ENCODE measurements at places on chromosomes 13 and 19. TPM values are rescaled to one million over a fixed set of nuclear protein-coding genes. Genes with fewer than 3 reads are reported as not detected.
A peak's percentile ranks its signal among the peaks of the same experiment; 100 is the strongest.

GRCh38 chr19:1754636-1755466 is 1.5 kb downstream of the ONECUT3 start:
- H3K4me1 ChIP-seq: no peaks in the 10 kb centered on the region
- no peak for DNase-seq
- no peak overlapping the region for H3K4me3 ChIP-seq
- H3K27me3 ChIP-seq: peaks cover 87% of the 10 kb centered on the region
- no peaks in the 10 kb centered on the region for H3K36me3 ChIP-seq

DNA sequence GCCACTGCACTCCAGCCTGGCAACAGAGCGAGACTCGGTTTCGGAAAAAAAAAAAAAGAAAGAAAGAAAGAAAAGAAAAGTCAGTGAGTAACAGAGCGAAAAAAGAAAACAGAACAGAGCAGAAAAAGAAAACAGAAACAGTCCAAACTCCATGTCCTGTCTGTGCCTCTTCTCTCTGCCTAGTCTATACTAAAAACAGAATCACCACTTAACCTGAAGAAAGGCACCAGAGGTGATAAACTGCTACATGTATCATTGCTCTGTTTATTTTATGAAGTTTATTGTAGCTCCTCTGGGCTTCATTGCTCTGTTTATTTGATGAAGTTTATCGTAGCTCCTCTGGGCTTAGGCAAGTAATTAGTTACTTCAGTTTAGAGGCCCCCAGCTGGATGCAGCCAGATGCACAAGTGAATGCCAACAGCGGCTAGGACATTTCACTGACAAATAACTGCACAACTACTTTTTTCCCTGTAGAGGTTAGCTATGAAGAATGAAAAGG is 39.2 kb downstream of the TBC1D4 start:
- no peaks in the 10 kb centered on the region for H3K27me3 ChIP-seq
- no peak overlapping the region for H3K27ac ChIP-seq
- DNase-seq: no peak
- H3K4me1 ChIP-seq: peaks cover 73% of the 10 kb centered on the region
- H3K36me3 ChIP-seq: no peaks in the 10 kb centered on the region
- H3K4me3 ChIP-seq: no peak overlapping the region

DNA sequence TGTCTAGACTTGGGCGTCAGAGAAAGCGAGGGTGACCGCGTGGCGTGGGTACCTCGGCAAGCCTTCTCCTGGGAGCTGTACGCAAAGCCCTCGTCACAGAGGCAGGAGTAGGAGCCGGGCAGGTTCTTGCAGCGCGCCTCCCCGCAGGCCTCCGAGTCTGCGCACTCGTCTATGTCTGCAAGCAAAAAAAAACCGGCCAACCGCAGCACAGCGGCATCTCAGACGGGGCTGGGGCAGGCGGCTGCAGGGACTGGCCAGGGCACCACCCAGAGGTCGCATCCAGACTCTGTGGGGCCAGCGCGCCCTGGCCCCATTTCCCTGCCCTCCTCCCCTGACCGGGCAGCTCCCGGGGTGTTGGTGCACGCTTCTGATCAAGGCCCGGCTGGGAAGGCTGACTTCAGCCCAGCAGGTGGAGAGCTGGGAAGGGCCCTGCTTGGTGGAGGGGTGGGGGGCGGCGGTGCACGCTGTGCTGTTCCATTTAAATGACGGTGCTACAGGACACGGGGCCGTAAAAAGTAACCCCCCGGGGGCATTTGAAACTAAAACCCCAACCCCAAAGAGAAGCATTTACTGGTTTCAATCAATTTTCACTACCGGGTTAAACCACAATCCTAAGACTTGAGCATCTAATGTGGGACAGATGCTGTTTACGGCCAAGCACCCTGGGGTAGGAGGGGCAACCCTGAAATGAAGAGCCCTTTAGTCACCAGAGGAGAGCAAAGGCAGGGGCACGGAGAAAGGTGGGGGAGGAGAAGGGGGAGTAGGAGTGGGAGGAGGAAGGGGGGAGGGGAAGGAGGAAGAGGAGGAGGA is 28.2 kb downstream of the GAS6 start:
- DNase-seq: no peak
- no peak overlapping the region for H3K27ac ChIP-seq
- peaks cover 22% of the 10 kb centered on the region for H3K4me1 ChIP-seq
- H3K27me3 ChIP-seq: no peaks in the 10 kb centered on the region
- H3K36me3 ChIP-seq: peaks cover 3% of the 10 kb centered on the region

DNA sequence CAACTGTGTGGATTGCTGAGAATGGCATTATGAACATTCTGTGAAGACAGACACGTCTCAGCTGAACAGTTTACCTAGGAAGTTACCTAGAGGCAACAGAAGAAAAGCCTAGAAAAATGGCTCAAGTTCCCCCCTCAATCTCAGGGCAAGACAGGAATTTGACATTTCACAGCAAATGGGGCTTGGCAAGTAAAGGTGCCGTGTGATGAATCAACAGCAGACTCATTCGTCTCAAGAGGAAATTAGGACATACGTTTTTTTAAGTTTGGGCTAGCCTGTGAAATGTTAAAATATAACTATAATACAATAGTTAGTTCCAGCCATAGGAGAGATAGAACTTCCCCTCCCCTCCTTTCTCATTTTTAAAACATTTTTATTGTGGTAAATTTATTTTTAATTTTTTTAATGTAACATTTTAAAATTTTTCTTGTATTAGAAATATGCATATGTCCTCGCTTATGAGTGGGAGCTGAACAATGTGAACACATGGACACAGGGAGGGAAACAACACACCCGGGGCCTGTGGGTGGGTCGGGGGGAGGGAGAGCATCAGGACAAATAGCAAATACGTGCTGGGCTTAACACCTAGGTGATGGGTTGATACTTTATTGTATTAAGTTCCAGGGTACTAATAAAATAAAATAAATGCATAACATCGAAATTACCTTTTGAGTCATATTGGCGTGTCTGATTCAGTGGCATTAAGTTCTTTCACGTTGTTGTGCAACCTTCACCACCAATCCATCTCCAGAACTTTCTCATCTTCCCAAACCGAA is 116.0 kb downstream of the COL4A2 start:
- no peak overlapping the region for H3K27ac ChIP-seq
- H3K4me3 ChIP-seq: no peak overlapping the region
- H3K4me1 ChIP-seq: peaks cover 1% of the 10 kb centered on the region
- H3K27me3 ChIP-seq: no peaks in the 10 kb centered on the region
- no peaks in the 10 kb centered on the region for H3K36me3 ChIP-seq

DNA sequence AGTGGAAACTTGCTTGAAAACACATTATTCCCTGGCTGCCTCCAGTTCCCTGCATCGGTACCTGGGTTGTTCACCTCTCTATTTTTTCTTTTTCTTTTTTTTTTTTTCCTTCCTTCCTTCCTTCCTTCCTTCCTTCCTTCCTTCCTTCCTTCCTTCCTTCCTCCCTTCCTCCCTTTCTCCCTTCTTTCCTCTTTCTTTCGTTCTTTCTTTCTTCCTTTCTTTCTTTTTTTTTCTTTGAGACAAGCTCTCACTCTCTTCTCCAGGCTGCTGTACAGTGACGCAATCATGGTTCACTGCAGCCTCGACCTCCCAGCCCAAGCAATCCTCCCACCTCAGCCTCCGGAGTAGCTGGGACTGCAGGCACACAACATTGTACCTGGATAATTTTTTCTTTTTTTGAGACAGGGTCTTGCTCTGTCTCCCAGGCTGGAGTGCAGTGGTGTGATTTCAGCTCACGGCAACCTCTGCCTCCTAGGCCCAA is 3.4 kb upstream of the RASAL3 start:
- H3K27me3 ChIP-seq: peaks cover 30% of the 10 kb centered on the region
- no peaks in the 10 kb centered on the region for H3K36me3 ChIP-seq
- H3K27ac ChIP-seq: no peak overlapping the region

- no peaks in the 10 kb centered on the region for H3K36me3 ChIP-seq
- no peaks in the 10 kb centered on the region for H3K27me3 ChIP-seq
- DNase-seq: no peak
- H3K27ac ChIP-seq: no peak overlapping the region
Measured at GRCh38 chr19:57231686-57232085, 863 bp downstream of the AURKC start.

DNA sequence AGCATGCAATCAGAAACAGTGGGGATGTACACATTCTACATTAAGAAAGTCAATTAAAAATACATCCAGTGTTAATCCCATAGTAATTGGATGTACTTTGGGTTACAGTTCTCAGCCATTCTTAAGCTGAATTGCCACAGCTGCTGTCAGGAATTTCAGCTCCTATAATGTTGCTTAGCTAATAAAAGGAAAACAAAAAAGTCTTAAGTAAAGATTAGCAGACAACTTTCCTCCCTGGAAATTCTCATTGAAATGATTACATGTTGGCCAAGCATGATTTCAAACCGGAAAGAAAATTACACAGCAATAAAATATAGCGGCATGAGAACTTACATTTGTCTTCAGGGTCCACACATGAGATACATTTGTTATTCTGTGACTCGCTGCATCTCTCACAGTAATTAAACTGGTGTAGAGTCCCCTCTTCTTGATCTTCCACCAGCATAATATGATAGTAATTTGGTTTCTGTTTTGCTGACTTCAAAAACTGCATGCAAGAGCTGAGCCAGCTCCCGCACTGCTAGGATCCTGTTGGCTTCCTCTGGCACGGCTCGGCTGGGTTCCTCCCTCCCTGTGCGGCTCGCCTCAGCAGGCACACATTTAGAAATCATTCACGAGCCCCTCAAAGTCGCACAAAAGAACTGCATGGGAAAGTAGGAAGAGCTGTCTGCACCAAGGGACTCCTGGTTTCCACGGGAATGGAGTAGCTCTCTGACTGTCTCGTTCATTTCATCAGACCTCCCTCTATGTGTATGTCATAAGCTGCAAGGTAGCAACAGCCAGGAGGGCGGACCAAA is at the start of gene HTR2A:
HTR2A (minus strand) TSS at position 713 of the 797 bp plus-strand sequence. CDS start 1,147 bp downstream, outside the sequence.
- H3K4me1 ChIP-seq: no peaks in the 10 kb centered on the region
- no peak within 1 kb of the TSS for H3K4me3 ChIP-seq
- H3K27ac ChIP-seq: no peak within 1 kb of the TSS
- H3K27me3 ChIP-seq: no peaks in the 10 kb centered on the region
- H3K36me3 ChIP-seq: no peaks in the 10 kb centered on the region

- peak; percentile 10 for DNase-seq
- peak overlapping the region; percentile 84 for H3K27ac ChIP-seq
- no peaks in the 10 kb centered on the region for H3K36me3 ChIP-seq
- peaks cover 9% of the 10 kb centered on the region for H3K27me3 ChIP-seq
- peaks cover 11% of the 10 kb centered on the region for H3K4me1 ChIP-seq
Measured at GRCh38 chr13:71866335-71867130, 471 bp downstream of the DACH1 start.

DNA sequence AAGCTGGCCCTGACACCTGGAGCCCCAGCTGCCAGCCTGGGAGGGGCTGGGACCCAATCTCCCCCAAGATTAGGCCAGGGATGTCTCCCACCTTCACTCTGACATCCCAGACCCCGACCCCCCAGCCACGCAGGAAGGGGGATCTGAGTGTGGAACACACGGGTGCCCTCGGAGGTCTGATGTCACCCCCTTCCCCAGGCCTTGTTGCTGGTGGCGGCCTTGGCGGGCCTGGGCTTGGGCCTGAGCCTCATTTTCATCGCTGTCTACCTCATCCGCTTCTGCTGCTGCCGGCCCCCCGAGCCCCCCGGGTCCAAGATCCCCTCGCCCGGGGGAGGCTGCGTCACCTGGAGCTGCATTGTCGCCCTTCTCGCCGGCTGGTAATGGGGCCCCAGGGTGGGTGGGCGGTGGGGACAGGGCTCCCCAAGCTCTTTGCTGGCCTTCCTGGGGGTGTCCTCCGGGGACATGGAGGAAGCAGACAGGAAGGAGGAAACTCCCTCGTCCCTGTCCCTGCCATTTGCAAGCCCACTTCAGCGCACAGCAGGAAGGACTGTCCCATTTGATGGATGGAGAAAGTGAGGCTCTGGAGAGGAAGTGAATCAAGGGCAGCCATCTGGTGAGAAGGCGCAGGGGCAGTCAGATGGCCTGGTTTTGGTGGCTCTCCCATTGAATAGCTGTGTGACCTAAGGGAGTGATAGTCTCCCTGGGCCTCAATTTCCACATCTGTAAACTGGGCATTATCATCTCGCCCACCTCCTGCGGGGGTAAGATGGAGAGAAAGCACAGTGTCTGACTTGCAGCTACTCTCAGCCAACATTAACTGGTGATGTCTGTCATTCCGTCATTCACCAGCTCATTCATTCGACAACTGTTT is 3.9 kb downstream of the TTYH1 start:
- H3K27ac ChIP-seq: no peak overlapping the region
- no peak for DNase-seq
- no peaks in the 10 kb centered on the region for H3K36me3 ChIP-seq
- peaks cover 34% of the 10 kb centered on the region for H3K27me3 ChIP-seq

- H3K36me3 ChIP-seq: no peaks in the 10 kb centered on the region
- peak overlapping the region; percentile 97 for H3K27ac ChIP-seq
- peak overlapping the region; percentile 53 for H3K4me3 ChIP-seq
Measured at GRCh38 chr19:14006766-14007562, 844 bp upstream of the RFX1 start.

GRCh38 chr13:50592412-50593155 is 250.9 kb downstream of the DLEU7 start:
- H3K27ac ChIP-seq: no peak overlapping the region
- H3K36me3 ChIP-seq: no peaks in the 10 kb centered on the region
- DNase-seq: no peak
- no peaks in the 10 kb centered on the region for H3K27me3 ChIP-seq

GRCh38 chr19:40962460-40962961 is 28.6 kb upstream of the CYP2B6 start:
- DNase-seq: no peak
- H3K27ac ChIP-seq: no peak overlapping the region
- no peak overlapping the region for H3K4me3 ChIP-seq
- no peaks in the 10 kb centered on the region for H3K27me3 ChIP-seq
- H3K36me3 ChIP-seq: no peaks in the 10 kb centered on the region

GRCh38 chr19:47225746-47226425 is 5.1 kb downstream of the BBC3 start:
- DNase-seq: peak; percentile 94
- H3K27me3 ChIP-seq: no peaks in the 10 kb centered on the region
- H3K4me1 ChIP-seq: peaks cover 25% of the 10 kb centered on the region

DNA sequence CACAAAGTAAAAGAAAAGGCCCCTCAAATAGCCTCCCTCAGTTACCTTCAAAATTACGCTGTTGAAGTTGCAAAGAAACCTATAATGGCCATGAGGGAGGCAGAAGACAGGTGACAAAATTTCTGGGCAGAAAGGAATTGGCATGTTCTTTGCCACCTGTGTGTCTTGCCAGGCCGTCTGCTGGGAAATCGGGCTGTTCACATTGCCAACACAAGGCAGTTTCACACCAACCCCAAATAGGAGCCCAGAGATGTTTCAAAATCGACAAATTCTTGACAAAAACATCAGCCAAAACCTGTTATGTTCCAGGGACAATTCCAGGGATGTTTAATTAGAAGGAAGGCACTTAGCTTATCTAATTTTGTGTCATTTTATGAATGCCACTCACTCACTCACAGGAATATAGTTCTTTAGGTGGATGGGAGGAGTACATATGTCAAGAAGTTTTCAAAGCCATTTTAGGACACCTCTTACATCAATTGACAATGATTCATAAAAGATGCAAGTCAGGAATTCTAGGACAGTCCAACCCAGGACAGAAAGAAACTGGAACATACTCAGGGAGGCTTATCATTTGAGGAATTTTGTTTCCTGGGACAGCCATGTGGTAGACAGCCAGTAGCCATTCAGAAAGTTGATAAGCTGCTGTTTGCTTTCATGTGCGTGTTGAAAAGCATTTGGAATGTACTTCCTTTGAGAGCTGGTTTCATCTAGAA is 164.5 kb downstream of the RGCC start:
- no peaks in the 10 kb centered on the region for H3K4me1 ChIP-seq
- H3K27me3 ChIP-seq: no peaks in the 10 kb centered on the region
- no peaks in the 10 kb centered on the region for H3K36me3 ChIP-seq
- peak overlapping the region; percentile 39 for H3K27ac ChIP-seq
- no peak for DNase-seq

IFI30 gene
- total RNA-seq: 169 TPM

ZNF541 gene
- 2.3 TPM for total RNA-seq

ZNF888 gene
- total RNA-seq: 9.0 TPM

ERICH4 gene
- total RNA-seq: not detected

ZNF549 gene
- 2.7 TPM for total RNA-seq

PTH2 gene
- total RNA-seq: not detected

ZNF724 gene
- total RNA-seq: 1.8 TPM

RPS5 gene
- 1,273 TPM for total RNA-seq
